Effector CD4-positive, alpha-beta T cell (primary cell): ENCODE measurements at places on chromosomes 13 and 19.

GRCh38 chr13:20815464-20815863 lies 41.7 kb upstream of the EEF1AKMT1 start:
- DNase-seq, result no peak

DNA sequence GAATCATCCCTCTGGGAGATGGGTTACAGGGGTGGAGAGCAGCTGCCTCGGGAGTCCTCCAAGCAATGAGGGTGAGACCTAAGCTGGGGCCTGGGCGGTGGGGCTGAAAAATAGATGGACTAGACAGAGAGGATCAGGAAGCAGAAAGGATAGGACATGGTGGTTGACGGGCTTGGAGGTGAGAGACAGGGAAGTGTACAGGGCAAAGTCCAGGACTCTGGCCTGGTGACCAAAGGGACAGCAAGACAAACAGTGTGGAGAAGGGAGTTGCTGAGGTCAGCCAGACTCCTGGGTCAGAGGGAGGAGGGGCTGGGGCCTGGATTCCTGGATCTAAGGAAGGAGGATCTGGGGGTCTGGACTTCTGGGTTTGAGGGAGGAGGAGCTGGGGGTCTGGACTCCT lies 5.5 kb downstream of the PHLDB3 start:
- DNase-seq, result no peak

DNA sequence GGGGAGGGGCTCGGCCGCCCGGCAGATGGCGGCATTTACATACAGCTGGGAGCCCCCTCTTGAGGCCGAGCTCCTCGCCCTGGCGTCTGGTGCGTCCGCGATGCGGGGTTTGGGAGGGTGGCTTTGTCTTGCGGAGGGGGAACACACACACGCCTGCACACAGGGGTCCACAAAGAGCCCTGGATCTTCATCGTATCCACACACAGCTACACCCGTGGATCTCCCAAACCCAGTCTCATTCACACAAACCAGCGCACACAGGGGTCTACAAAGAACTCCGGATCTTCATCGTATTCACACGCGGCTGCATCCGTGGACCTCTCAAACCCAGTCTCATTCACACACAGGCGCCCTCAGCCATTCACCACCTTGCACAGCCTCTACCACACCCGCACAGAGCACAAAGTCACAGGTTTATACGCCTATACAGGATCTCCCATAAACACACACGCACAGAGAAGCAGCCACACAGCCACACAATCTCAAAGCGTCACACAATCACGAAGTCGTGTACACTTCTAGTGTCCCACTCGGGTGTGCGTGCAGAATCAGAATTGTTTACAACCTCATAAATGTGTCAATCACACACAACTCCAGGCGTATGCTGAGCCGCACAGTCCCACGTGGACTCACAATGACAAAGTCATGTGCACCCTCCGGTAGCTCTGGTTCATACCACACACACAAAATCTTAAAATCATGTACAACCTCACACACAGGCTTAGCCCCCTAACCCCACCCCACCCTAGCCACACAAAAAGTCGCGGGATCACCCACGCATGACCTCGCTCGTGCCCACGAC lies 550 bp upstream of the DLL3 start:
- DNase-seq, result no peak

DNA sequence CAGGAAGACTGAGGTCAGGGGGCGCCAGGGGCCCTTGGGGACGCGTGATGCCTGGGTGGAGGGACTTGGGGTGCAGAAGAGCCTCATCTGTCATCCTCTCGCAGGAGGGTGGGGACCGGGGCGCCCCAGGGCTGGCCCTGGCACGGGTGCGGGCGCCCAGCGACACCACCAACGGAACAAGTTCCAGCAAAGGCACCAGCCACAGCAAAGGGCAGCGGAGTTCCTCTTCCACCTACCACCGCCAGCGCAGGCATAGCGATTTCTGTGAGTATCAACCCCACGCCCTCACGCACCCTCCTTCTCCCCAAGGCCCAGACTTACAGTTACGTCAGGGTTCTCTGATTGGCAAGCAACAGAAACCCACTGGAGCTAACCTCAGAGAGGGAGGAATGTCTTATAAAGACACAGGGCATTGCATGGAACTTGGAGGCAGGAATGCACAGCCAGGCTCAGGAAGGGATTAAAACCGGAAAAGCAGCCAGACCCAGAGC lies 29.4 kb downstream of the MARK4 start:
- no peak for DNase-seq

DNA sequence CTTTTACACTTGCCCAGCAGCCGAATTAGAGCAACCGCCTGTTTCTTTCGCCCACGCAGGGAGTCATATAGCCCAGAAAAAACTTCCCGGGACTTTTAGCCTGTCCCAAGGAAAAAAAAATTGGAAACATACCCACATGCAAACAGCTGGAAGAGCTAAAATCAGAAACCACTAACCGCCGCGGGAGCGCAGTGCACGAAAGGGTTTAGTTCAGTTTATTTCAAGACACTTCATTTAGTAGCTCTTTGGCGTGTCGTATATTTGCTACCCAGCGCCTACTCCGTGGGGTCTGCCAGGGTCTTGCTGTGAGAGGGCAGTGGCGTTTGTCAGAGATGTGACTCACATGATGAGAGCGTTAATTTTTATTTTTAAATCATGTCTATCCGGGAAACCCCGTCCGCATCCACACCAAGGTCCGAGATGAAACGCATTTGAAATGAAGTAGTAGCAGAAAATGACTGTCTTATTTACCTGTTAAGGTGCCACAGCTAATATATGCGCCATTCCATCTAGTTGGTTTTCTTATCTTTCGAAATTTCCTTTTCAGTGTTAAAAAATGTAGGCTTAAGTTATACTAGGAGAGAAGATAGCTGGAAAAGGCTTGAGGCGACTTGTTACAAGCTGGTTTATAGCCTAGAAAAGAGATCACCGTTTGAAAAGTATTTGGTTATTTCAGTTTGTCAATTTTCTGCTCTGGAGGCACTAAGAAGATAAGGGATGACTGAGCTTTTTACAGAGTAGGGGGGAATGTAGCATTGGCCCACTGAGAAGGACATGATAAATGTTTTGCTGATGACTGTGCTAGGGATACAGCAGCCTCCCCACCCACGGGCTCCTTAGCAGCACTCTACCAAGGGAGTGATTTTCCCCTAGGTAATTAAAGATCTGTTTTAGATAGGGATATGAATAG lies 1.7 kb downstream of the KLF5 start:
- no peak for DNase-seq

DNA sequence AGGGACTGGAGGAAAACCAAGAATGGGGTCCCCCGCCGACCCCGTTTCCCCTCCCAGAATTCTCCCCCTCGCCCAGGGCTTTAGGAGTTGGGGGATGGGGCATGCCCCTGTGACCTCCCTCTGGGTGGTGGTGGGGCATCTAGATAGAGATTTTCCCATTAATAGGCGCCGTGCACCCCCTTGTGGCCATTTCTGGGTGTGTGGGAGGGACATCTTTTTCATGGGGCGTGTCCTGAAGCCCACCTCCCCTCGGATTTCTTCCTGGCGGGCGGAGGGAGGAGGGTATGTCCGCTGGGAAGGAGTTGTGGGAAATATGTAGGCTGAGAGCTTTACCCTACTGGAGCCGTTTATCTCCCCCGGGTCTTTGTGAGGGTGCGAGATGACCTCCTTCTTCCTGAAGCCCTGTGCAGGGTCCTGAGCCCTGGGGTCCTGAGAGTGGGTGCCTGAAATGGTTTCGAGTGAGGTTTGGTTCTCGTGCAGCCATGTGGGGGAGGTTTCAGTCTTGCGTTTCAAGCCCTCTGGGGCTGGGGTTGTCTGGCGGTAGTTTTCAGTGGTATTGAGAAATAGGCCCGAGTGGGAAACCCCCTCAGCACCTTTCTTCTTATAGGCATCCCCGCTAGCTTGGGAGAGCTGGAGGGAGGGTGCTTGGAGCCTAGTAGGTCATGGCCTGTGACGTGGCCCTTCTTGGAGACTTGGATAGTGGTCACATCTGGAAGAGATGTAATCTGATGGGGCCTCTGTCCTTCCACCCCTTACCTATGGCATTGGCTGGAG lies 1.0 kb downstream of the PRMT1 start:
- DNase-seq, result peak; percentile 75

GRCh38 chr13:67306742-67307141 lies 76.6 kb upstream of the PCDH9 start:
- DNase-seq, result no peak

DNA sequence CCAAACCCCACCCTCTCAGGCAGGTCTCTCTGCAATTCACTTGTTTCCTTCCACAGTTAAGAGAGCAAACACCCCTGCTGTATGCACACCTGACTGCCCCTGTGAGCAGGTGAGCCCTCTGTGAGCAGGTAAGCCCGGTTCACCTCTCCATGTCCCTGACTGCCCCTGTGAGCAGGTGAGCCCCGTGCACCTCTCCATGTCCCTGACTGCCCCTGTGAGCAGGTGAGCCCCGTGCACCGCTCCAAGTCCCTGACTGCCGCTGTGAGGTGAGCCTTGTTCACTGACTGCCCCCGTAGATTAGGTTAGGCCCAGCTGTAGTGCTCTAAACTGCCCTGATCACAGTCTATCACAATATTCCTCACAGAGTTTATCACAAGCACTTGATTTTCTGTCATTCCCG lies 29.2 kb downstream of the TMTC4 start:
- DNase-seq, result no peak

- peak; percentile 52 for DNase-seq
These were observed 1.5 kb downstream of the ERF start for GRCh38 chr19:42253245-42254088.

- no peak for DNase-seq
These were observed 406.4 kb downstream of the FGF9 start for GRCh38 chr13:22077205-22077683.

DNA sequence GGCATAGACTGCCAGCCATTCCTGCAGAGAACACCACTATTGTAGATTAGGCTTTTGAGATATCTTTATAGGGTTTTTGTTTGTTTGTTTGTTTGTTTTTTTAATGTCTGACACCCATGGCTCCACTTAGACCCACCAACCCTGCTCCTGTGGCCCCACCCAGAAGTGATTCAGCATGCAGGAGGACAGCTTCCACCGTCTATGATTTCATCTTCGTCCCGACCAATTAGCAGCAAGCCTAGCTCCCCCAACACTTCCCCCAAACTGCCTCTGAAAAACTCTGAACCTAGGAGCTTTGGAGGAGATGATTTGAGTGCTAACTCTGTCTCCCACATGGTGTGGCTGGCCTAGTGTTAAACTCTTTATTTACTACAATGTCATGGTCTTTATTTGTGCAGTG lies 108.3 kb upstream of the RXFP2 start:
- DNase-seq, result no peak

DNA sequence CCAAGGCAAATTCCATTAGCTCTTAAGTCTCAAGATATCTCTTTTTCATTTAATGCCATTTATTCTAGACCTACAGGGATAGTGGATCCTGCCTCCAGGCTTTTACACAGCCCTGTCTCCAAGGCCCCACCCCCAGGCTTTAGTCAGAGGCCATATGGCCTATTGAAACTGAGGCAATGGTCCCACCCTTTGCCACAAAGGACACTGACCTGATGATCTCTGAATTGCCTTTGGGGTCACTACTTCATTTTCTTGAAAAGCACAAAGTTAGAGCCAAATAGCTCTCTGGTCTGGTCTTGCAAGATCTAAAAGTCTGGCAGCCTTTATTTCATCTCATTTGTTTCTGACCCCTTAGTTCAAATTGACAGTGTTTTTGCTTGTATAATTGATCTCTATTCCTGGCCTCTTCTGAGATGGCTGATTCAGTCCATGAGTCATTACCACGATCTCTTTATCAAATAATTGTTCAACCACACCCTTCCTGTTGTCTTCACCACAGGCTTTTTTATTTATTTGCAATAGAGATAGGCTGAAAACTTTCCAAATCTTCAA lies 209.8 kb downstream of the FGF14 start:
- DNase-seq, result no peak

DNA sequence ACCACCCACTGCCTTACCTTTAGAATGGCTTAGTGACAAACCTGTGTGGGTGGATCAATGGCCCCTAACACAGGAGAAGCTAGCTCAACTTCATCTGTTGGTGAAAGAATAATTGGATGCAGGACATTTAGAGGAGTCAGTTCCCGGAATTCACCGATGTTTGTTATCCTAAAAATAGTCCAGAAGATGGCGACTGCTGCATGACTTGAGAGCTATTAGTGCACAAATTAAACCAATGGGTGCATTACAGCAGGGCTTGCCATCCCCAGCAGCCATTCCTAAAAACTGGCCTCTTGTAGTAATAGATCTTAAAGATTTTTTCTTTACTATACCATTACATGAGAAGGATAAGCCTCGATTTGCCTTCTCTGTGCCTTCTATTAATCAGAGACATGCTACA lies 46.8 kb upstream of the ZNF726 start:
- no peak for DNase-seq

- DNase-seq, result no peak
These were observed 1.5 kb upstream of the PRR12 start for GRCh38 chr19:49589502-49589905.

DNA sequence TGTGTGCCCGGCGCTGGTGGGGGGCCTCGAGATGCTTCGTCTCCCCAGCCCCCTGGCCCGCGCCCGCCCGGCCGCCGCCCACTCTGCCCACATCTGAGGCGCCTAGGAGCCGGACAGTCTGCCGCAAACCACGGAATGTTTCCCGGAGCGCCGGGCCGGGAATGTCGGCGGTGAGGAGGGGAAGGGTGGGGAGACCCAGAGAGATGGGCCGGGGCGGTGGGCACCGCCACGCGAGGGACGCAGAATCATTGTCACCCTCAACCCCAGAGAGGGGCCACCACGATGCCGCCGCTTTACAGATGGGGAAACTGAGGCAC lies 46.1 kb upstream of the NFIC start:
- DNase-seq, result no peak

DNA sequence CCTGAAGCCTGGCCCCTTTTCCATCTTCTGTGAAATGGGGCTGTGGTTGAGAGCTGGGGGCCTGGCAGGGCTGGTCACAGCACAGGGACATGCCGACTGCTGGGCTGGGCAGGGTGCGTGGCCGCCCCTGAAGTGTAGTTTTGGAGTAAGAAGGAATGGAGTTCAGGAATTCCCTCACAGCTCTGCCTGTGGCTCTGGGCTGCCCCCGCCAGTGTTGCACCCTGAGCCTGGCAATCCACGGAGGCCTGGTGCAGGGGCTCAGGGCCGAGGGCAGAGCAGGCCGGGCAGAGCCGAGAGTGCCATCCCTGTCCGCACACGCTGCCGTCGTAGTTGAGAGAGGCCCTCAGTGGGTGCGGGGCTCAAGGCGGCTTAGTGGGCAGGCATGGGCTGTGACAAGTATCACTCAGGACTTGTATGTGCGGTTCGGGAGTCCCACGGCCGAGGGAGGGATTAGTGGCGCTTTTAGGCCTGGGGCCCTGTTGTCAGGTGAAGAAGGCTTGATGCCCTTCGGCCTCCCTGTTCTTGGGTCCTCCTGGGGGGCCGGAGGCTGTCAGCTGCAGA lies 9.7 kb downstream of the SPPL2B start:
- no peak for DNase-seq

- no peak for DNase-seq
These were observed 20.3 kb downstream of the WDR88 start for GRCh38 chr19:33152176-33152575.

DNA sequence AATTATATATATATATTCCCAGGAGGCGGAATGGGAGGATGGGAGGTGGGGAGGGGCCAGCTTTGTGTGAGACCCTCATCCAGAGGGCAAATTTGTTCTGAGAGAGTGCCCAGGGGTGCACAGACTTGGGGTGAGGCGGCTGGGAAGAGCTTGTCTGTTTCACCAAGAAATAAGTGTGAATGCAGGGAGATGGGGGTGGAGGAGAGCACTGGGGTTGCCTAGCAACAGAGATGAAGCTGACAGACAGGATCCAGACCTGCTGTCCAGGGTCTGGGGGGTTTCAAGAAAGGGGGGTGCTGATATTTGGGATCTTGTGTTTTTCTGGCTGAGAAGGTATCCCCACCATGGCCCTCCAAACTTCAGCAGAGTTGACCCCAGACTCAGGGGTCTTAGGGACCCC lies 18.6 kb upstream of the TNFAIP8L1 start:
- DNase-seq, result no peak
